ENCODE measurements at places on chromosomes 13 and 19.

DNA sequence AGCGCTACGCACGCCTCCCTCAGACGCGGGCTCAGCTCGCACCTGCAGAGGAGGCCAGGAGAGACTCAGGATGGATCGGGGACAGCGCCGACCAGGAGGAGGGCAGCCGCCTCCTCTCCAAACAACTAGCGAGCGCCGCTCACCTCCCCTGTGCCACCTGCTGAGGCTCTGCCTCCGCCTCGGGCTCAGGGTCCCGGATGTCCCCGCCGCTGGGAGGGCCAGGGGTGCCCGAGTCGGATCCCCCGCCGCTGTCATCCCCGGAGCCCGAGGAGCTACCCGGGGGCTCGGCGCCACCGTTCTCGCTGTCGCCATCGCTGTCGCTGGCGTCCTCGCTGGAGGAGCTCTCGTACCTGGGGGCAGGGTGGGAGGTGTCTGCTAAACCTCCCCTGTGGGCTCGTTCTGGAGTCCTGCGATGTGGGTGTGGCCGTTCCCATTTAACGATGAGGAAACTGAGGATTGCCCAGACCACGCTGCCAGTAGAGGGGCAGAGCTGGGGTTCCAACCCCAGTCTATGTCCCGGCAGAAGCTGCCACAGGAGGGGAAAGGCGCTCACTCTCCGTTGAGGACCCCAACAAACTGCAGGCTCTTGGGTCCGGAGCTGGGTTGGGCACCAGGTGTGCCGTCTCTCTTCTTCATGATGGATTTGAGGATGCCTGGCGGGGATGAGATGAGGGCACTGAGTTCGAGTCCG, 9.2 kb downstream of the KANK3 start:
- no peak for DNase-seq

DNA sequence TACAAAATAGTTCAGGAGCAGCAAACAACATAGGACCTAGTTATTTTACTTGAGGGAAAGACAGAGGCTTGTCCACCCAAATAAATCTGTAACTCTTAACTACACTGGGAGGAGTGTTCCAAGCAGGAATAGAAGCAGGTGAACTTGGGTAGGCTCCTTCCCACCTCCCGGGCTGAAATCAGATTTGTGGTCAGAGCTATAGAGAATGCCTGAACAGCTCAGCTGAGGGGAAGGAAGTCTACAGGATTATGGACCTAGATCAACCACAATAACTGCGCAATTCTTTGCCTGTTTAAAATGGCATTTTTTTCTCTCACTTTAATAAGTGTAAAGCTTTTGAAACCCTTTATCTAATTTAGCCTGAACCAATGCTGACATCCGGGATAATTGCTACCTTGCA, 73.5 kb upstream of the IRS2 start:
- no peak for DNase-seq

GRCh38 chr13:20475927-20476691, 49.5 kb downstream of the CRYL1 start:
- no peak for DNase-seq

- no peak for DNase-seq
These were observed 209.2 kb downstream of the TSHZ3 start for GRCh38 chr19:31139871-31140505.

DNA sequence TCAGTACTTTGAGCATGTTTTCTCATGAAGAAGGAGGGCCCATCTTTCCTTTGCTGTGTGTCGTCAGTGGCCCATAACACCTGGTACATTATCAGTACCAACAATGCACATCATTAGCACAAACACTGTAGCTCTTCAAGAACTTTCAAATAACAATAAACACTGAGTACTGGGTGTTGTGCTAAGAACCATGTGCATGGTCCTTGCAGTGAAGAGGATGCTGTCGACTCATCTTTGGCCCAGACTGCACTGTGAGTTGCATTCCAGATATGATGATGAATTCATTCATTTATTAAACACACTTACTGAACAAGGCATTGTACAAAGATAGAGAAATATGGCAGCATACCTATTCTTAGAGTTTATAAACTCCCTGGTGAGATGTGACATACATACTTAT, 55.8 kb downstream of the FLT3 start:
- DNase-seq: no peak

DNA sequence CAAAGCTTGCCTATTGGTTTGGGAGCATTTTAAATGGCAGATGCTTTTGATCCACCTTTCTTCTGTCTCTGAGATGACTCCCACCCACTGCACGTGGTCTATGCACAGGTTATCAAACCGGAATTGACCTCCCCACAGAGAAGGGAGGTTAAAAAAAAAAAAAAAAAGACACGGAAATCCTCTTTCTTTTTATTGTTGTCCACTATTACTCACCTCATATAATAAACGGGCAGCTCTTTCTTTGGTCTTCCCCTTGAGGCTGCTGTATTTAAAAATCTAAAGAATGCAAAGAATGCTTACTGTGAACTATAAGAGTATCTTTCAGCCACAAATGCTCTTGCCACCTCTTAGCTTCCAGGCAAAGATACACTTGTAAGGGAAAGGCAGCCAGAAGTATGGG, 329.7 kb downstream of the NDFIP2 start:
- DNase-seq: no peak

GRCh38 chr19:7932276-7932929, 6.5 kb upstream of the CTXN1 start:
- DNase-seq: no peak

- no peak for DNase-seq
These were observed 251.0 kb downstream of the UQCRFS1 start for GRCh38 chr19:28961772-28962500.

DNA sequence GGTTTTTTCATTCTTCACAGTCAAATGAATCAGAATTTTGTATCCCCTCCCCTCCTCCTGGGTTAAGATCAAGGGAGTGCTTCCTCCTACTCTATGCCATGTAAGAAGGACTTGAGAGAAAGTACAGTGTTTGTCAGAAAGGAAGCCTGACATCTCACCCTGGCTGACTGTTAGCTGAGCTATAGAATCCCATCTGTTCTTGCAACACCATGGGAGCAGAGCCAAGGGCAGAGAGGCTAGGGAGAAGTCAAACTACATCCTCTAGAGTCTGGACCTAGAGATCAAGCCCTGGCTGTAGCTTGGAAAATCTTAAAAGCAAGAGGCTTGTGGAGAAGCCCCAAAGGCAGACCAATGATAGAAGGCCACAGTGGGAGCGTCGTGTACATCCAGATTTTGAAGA, 145.9 kb downstream of the OLFM4 start:
- no peak for DNase-seq

All from NCI-H1436 treated with DMSO at 0.1 percent for 48 hours (cell line).